ENCODE measurements at places on chromosomes 6 and 20.

DNA sequence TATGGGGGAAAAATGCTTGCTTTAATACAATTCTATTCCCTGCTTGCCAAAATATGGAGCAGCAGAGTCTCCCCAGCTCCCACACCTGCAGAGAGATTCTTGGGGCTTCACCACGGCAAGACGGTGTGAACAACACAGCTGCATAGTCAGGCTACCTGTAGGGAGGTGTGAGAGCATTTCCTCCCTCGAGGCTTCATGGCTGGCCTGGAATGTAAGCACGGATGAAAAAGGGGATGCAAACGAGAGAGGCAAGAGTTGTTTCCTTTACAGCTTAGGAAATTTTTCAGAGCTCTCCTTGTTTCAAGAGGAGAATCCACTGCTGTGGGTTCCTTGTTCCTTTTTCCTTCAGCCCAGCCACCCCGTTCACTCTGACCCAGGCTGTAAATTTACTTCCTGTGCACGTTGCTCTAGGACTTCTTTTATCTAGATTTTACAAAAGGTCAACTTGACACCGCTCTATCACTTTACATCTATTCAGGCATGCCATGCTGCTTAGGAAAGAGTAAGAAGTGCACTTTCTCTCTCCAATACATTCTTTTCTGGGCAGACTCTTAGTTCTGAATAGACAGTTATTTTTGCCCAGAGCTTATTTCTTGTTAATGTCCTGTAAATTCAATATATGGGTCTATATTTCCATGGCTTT is 197.1 kb downstream of the KHDC1L start:
- no peak for DNase-seq

DNA sequence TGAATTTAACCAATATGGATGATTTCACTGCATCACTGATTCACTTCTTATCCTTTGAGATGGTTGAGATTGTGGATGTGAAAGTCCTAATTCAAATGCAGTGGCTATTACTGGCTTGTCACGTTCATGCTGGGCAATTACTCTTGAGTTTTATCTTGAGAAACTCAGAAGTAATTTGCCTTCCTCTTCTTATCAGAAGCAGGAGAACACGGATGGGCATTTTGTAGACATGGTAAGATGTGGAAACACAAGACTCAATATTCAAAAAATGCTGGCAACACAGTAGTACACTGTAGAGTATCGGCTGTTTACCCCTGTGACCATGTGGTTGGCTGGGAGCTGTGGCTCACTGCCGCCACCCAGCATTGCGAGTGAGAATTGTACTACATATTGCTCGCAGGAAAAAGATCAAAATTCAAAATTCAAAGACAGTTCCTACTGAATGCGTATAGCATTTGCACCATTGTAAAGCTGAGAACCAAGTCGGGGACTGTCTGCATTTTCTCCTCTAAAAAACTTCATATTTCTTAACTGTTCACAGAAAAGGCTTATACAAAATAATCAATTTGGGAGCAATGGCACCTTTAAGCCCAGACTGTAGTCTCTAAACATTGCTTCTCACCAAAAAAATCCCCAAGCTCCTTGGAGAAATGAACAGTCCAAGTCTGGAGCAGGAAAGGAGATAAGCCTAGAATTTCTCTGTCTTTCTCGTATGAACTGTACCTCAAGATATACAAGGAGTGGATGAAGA is 61.9 kb upstream of the ELOVL5 start:
- peak; percentile 33 for DNase-seq

DNA sequence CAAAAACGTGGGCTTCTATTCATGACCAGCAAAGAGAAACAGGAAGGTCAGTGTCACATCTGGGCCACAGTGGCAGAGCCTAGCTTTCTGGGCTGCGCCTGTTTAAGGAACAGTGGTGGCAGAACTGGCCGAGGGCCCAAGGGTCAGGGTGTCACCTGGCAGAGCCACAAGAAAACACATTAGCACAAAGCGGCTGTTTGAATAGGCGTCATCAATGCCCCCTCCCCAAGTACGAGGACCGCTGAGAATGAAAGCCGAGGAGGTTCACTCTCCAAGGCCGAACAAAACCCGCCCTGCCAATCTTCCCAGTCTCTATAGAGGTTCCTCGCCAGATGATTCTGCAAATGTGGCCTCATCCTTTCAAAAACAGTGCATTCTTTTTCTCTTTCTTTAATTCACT is 125.2 kb upstream of the TRAF3IP2 start:
- no peak for DNase-seq

- DNase-seq = no peak
Observed at GRCh38 chr6:142545147-142545546, 243.3 kb downstream of the ADGRG6 start.

DNA sequence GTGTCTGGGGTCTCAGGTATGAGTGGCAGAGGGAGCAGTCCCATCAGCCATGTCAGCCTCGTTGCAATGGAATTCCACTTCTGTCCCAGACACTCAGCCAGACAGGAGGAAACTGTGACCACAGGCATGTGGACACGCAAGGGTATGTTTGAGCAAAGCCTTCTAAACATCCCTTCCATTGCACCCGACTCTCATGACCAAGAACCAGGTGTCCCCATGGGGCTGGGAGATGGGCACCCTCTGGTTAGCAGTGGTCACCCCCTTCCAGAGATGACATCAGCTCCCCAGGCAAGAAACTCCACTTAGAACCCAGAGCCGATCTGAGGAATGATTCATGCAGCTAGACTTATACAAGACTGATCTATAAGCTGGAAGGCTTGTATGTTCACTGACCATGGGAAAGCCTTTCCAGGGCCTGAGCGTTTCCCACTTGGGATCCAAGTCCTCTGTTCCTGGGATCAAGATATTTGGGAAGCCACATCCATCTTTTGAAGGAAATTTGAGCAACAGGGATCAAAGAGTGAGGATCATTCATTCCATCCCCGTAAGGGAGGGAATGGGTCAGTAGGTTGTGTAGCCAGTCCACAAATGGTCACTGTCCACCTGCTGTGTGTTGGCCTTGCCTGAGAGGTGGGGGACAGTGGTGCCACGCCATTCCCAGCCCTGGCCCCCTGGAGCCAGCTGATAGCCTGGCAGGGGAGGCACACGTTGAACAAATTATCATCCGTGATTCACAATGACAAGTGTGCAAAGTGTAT is 3.9 kb upstream of the MRGBP start:
- DNase-seq = peak; percentile 51

DNA sequence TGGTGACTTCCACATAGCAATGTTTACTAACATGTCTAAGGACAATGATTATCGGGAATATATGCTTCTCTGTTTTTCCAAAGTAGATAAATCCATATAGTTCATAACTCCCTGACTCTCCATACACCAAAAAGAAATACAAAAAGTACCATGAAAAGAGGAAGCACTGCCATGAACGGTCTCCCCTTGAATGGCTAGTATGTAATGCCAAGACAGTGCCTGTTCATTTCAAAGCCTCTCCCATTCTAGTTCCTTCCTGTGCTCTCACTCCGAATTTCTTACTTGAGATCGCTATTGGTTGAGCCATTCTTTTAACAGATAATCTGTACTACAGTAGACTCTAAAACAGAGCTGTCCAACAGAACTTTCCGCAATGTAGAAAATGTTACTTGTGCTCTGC is 54.8 kb upstream of the EDN1 start:
- DNase-seq = no peak

- no peak for DNase-seq
Observed at GRCh38 chr6:100948381-100949133, 67.4 kb upstream of the ASCC3 start.

DNA sequence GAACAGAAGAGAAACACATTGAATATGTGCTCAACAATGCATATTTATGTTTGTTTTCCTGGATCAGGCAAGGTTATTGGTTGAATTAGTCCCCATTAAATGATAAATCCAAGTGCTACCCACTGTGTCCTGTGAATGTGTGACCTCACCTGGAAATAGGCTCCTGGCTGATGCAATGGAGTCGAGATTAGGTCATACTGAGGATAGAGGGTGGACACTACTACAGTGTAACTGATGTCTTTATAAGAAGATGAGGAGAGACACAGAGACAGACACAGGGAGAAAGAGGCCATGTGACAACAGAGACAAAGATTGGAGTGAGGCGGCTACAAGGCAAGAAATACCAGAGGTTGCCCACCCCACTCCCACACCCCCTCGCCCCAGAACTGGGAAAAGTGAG is 559.3 kb downstream of the C6orf118 start:
- no peak for DNase-seq

DNA sequence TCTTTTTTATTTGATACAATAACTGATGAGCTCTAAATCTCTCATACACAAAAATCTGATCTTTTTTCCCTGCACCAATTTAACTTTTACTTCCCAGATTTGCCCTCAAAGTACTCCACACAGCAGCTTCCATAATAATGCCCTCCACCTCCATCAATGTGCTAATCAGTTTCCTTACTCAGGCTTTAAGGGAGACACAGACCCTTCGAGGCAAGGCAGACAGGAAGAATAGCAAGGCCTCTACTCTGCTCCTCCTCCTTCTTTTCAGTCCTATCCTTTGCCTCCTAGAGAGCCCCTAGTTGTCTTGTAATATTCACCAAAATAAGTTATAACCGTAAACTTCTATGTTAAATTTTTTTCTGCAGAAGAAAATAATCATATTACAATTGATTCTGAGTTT is 444.9 kb upstream of the RNF217 start:
- DNase-seq = no peak

GRCh38 chr6:98946266-98946878 is 1.4 kb downstream of the FBXL4 start:
- no peak for DNase-seq

DNA sequence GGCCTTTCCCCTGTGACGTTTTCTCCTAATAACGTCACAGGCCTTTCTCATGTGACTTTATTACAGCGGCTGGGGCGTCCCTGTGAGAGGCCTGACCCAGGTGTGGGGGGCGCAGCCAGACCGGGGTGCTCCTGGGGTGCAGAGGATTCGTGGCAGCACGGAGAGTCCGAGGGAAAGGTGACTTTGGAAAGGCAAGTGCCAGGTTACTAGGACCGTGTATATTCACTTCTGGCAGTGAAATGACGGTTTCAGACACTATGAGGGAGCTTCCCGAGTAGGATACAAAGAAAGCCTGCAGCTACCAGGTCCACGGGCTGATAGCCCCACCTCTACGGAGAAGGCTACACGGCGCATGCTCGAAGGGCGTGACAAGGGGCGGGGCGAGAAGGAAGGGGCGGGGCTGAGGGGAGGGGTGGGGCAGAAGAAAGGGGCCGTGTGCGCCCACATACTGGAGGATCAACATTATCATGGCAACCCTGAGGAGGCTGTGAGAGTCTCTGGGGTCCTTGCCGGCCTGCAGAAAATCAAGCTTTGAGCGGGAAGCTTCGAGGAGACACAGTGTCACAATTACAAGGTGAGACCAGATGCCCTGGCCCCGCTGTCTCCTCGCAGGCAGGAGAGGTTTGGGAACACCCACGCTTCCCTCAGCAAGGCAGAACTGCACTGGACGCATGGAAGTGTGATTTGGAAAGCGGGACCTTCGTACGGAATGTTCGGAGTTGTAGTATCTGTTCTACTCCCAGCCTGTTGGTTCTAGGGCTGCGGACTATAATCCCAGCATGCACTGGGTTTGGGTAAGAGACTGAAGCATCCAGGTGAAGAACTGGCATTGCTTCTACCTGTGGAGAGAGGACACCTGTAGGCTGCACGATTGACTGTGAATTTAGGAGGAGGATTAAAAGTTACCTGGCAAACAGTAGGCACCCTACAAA is 54.4 kb upstream of the ZNF337 start:
- DNase-seq = peak; percentile 77

DNA sequence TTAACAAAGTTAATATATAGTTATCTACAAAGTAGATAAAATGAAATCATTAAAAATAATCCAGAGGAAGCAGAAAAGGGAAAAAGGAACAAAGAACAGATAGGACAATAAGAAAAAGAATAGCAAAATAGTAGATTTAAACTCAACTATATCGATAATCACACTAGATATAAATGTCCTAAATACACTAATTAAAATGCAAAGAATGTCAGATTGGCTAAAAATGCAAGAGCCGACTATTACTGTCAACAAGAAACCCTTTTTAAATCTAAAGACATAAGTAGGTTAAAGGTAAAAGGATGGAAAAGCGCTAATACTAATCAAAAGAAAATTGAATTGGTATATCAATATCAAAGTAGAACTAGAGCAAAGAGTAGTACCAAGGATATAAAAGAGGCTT is 164.8 kb upstream of the AKAP12 start:
- DNase-seq = no peak

DNA sequence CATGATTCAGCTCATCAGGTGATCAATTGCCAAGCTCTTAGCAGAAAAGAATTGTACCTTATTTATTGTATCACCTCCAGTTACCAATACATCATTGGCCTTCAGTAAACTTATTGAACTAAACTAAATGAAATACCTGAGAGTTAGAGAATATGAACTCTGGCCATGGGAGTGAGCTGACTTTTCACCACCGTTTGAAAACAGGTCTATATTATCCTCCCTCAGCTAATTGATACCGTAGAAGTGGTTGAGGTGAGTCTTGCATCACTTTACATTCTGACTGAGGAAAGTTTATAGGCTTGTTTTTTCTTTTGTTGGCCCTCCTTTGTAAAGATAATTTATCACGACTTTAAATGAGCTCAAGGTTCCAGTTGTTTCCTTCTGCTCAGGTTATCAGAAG is 52.5 kb upstream of the ADGRG6 start:
- DNase-seq = no peak

All from HT-29 (cell line).